ENCODE measurements at places on chromosomes 11 and 22.

DNA sequence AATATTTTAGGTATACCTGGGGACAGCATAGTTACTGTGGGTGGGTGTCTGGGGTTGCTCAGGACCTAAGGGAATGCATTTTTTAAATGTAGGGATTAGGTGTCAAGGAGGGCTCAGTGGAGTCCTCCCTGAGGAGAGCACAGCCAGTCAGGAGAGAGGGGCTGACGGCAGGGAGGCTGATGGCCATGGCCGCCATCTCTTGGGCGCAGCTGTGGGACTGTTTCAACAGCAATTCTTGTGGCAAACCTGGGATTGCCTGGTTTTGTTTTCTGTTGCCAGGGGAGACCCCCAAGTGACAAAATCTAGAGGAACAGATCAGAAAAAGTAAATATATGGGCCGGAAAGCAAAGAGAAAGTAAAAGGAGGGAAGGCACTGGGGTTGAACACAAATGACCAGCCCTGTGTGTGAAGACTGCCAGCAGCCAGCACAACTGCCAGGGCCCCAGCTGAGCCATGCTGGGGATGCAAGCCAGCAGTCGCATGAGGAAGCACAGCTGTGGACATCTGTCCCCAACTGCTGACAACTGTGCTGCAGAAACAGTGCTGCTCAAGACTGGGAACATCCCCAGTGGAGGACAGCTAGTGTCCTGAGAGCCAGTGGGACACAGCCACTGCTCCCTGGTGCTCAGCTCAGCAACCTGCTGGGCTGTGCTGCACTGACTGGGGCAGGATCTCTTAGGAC, 10.5 kb downstream of the MIF start:
- DNase-seq, result no peak

DNA sequence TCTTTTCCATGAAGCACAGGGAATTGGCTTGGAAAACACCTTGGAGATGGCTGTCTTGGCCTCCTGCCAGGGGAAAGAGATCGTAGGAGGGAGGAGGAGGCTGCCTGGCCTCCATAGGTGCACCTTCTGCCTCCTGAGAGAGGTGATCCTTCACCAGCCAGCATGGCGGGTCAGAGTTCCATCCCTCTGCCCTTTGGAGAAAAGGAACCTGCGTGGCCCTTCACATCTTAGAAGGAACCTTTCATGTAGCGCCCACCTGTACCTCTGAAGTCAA, 58.2 kb upstream of the DRD2 start:
- DNase-seq, result no peak

DNA sequence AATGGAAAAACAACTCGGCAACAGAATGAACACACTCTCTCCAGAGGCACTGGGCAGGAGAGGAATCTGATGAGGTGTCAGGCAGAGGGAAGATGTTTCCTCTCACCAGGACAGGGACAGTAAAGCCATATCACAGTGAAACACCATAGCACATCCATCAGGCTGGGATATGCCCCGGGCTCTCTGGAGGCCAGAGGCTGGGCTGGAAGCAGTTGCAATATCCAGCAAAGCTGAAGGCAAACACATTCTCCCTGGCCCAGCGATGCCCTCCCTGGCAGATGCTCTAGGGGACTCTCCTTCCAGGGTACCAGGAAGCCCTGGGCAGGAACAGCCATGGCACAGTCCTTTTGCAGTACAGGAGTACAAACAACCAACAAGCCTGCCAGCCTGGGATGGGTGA, 11.1 kb downstream of the RSPH14 start:
- no peak for DNase-seq

GRCh38 chr22:46117206-46118199, 32.8 kb upstream of the PPARA start:
- DNase-seq, result no peak

GRCh38 chr11:26621132-26621531, 49.1 kb upstream of the MUC15 start:
- no peak for DNase-seq

DNA sequence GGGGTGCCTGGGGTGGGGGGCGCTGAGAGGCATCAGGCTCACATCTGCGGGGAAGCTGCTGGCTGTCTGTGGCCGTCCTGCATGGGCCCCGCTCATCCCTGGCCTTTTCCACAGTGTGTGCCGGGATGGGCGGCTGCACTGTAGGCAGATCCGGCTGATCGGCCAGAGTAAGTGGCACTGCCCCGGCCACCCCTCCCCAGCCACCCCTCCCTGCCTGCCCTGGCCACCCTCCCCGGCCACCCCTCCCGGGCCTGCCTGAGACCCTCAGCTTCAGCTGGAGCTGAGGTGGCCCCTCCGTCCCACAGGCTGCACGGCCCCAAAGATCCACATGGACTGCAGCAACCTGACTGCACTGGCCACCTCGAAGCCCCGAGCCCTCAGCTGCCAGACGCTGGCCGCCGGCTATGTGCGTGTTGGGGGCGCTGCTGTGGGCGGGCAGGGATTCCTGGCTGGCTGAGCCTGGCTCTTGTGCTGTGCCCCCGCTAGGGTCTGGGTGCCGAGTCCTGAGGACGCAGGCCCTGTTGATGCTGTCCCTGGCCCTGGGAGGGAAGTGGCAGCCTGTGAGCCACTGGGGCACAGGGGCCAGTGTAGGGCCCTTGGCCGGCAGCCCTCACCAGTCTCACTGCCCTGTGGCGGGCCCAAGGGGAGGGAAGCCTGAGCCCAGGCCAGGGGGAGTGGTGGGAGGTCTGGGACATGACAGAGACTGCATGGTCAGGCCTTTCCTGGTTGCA, 10.9 kb downstream of the MUC2 start:
- DNase-seq, result no peak

DNA sequence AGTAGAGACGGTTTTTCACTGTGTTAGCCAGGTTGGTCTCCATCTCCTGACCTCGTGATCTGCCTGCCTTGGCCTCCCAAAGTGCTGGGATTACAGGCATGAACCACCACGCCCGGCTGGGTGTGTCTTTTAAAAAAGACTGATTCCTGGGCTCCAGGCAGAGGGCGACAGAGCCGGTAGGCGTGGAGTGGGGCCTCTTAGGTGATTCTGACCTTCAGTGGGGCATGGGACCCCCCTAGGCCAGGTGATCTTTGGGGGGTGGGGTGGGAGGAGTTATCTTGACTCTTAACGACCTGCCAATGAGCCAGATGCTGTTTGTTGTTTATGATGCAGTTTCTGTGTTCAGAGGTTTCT, 12.9 kb upstream of the SORL1-AS1 start:
- DNase-seq, result no peak

GRCh38 chr22:37917874-37918548, 11.9 kb downstream of the MICALL1 start:
- no peak for DNase-seq

DNA sequence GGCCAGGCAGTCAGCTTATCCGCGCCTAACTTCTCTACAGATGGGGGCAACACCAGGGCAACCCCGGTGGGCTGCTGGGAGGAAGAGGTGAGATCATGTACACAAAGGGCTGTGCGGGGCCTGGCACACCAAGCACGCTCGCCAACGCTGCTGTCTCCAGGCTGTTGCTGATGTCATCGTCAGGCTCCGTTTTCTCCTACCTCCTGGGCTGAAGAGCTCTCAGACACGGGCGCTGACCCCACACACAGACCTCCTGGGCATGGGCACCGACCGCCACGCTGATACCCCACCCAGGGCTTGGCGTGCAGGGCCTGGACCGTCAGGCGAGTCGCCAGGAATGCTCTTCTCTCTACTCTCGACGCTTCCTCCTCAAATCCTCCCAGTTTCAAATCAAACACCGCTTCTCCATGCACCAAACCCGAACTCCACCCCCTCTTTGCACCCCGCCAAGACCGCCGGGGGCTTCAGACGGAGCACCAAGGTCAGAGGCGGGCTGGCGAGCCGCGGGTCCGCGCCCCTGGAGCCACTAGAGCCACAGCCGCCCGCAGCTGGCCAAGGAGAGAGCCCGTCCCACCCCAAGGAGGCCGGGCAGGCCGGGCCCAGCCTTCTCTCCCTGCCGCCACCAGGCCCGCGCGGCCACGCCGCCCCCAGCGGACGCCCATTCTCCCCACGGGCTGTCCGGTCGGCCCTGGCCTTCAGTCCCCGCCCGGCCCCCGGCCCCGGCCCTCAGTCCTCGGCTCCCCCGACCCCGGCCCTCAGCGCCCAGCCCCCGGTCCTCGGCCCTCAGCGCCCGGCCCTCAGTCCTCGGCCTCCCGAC, 772 bp downstream of the SBF1 start:
- no peak for DNase-seq

DNA sequence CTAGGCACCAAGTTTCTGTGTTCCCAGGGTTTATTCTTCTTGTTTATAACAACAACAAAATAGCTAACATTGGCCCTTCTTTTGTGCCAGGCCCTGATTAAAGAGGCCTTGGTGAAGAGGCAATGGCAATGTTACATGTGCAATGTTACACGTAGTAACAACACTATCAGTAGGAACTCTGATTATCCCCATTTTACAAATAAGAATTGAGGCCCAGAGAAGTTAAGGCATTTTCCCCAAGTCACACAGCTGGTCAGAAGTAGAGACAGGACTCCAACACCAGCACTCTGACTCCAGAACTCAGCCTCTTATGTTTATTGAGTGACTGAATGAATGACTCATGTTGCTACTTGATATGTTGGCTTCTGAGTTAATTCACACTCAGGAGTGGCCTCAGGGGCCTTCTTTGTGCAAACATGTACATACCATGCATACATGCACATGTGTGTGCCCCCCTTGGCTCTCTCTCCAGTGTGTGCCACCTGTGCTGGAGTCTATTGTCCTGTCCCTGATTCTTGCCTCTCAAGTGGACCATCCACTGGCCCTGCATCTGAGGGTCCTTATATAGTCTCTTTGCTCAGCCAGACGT, 98.4 kb downstream of the TP53I11 start:
- DNase-seq, result no peak

GRCh38 chr11:117838901-117839300, 14.4 kb upstream of the FXYD2 start:
- no peak for DNase-seq

- no peak for DNase-seq
Observed at GRCh38 chr11:20250644-20251247, 90.5 kb upstream of the DBX1 start.

DNA sequence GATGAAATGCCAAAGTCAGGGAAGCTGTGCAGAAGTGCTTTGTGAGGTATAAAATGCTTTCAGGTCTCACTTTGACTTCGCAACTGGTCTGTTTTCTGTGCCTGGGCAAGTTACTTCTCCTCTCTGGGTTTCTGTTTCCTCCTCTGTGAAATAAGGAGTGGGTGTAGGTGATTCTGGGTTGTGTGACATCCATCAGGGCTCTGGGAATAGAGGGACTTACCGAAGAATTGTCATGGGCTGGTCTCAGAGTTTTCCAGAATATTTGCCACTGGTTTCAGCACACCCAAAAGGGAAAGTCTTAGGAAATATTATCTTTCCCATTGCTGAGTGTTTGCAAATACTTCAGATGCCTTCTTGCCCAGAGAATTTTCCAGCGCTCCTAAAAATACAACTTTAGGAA, 118.4 kb downstream of the KIAA1671 start:
- no peak for DNase-seq

DNA sequence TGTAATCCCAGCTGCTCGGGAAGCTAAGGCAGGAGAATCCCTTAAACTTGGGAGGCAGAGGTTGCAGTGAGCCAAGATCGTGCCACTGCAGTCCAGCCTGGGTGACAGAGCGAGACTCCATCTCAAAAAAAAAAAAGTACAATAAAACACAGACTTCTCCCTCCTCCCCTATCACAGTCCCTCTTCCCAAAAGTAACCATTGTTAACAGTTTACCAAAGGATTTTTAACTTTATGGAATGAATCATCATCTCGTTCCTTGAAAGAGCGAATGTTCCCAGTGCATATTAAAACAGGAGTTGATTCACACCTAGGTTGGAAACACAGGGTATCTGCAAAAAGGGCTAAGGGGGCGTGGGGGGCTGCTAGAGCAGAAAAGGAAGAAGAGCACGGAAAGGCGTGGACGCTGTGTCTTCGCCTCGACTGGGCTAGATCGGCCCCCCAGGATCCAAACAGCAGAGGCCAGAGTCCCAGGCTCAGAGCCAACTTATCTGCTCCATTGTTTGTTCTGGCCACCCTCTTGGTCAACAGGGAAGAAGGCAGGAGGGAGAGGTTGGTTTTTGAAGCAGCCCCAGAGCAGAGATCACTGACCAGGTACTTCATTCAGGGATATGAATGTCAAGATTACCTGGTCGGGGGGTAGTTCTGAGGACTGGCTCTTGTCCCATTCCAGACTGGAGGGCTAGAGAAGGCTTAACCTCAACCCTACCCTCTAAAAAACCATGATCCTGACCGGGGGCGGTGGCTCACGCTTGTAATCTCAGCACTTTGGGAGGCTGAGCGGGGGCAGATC, 2.1 kb upstream of the AHNAK start:
- DNase-seq, result no peak

GRCh38 chr11:8384199-8384821, 120.6 kb upstream of the LMO1 start:
- DNase-seq, result no peak

DNA sequence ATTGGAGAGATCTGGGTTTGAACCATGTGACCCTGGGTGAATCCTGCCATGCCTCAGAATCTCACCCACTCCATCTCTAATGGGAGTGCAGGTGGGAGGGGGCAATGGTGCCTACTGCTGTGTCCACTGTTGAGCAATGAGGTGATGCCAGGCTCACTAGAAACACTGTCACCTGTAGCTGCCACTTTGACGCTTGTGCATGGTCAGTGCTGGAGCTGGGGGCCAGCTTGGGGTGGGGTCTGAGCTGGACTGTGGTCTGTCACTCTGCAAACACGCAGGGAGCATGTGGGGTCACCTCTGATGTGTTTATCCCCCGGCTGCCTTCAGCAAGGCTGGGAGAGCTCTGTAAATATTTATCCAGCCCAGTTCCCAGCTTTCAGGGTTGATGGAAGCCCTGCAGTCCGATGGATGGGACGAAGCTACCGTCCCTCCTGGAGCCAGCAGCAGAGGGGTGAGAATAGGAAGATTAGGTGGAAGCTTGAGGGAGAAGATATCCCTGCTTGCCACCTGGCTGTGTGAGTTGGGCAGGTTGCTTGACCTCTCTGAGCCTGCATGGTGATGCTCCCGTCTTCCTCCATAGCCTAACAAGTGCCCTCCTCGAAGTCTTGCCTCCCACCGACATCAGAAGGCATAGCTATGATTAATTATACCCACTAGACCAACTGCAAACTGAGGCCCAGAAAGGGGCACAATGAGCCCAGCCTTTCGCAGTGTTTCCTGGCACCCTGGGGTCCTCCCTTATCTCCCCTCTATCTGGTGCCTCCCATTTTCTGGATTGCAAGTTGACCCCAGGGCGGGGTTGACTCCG, 1.7 kb downstream of the MMP11 start:
- no peak for DNase-seq

DNA sequence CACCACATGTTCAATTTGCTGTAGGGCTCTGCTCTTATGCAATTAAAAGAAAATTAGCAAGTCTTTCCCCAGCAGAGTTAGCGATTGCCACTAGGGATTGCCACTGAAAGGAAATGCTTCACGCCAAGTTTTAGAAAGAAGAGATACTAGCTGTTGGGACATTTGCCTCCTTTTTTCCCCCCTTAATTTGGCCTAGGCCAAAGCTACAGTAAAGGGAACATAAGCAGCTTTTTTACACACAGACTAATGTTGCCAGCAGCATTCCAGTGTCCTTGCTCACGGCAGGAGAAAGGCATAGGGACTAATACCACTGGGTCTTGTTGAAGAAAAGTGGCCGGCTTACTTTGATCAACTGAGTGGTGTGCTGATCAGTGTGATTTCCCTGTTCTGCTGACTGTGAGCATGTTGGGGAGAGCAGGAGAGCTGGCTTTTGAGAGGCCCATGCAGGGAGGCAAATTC, 71.2 kb downstream of the PHF21A start:
- DNase-seq, result no peak

- DNase-seq, result no peak
Observed at GRCh38 chr22:16987822-16988221, 20.2 kb downstream of the GAB4 start.

GRCh38 chr11:94722735-94723134, 45.4 kb upstream of the AMOTL1 start:
- no peak for DNase-seq

Data from activated CD4-positive, CD25-positive, alpha-beta regulatory T cell (primary cell).